Non-pigmented ciliary epithelial cell (primary cell): ENCODE measurements at places on chromosomes 3 and 15.
A peak's percentile ranks its signal among the peaks of the same experiment; 100 is the strongest.

- no peak for DNase-seq
Observed at GRCh38 chr15:94100863-94101262, 130.5 kb upstream of the MCTP2 start.

- DNase-seq, result no peak
Observed at GRCh38 chr3:197417911-197418618, 119.7 kb upstream of the DLG1 start.

- no peak for DNase-seq
Observed at GRCh38 chr15:73293773-73294172, 75.0 kb downstream of the HCN4 start.

DNA sequence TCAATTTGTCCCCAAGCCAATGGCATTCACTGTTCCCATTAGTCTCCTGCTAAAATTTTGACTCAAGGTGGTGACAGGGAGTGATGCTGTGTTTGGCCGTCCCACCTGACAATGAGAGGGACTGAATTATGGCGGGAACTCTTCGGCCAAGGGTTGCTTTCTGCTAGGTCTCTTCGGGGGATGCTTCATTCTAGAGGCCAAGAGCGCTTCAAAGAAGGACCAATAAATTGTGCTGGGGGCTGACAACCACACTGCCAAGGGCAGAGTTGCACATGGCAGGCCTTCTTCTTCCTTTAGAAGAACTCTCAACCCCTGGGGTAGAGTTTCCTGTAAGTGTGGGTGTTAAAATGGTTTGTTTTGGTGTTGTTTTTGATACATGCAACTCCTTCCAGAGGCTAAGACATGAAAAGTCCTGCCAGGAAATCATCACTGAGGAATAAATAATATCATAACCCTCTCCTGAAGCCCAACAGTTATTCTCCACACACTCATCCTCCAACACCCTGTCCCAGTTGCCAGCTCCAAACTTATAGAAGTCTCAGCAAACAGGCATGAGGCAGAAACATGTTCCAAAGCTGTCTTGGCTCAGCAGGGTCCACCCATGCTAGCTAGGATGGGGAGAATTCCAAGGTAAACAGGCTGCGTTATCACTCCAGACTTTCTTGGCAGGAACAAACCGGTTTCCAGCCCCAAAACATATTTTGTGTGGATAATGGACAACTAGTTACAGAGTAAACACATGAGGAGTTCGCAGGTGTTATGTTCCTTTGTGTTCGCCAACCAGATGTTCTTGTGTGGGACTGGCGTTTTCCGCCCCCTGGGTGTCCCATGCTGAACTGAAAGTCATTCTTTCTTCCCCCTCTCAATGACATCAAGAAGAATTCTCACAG lies 396.7 kb upstream of the RGMA start:
- no peak for DNase-seq

- no peak for DNase-seq
Observed at GRCh38 chr15:37574985-37575384, 359.5 kb upstream of the TMCO5A start.

GRCh38 chr15:72086920-72087648 lies 30.9 kb downstream of the MYO9A start:
- no peak for DNase-seq

DNA sequence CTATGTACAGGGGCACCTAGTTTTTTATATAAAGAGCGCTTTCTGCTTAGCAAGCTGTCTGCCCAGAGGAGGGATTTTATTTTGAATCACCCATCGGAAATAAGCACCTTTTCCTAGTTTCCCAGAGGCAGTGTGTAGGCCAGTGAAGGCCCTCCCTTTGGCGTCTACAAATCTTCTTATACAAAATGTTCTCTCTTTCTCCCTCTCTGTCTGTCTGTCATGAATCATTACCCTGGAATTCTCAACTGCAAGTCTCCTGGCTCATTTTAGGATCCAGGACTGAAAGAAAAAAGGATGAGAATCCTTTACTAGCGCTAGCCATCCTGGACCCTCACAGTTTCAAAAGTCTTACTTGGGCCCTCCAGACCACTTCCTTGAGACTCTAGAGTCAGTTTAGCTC lies 728.1 kb downstream of the OTOL1 start:
- no peak for DNase-seq

- DNase-seq, result no peak
Observed at GRCh38 chr3:122268257-122269024, 56.6 kb upstream of the CSTA start.

DNA sequence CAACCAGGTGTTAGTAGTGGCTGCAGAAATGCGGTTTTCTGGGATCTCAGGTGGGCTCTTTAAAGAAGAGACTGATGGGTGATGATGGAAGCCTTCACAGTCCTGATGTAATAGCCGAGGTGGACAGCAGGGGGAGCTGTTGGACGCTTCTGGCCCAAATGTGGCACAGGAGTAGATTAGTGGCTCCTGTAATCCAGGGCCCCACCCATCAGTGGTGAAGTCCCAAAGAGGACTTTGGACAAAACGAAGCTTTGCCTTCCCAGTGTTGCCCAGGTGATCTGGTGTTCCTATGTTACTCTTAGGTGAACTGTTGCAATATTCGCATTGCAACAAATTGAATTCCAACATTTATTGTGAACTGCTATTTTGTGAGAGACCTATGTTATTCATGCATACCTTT lies 31.8 kb upstream of the MYZAP start:
- DNase-seq, result no peak

DNA sequence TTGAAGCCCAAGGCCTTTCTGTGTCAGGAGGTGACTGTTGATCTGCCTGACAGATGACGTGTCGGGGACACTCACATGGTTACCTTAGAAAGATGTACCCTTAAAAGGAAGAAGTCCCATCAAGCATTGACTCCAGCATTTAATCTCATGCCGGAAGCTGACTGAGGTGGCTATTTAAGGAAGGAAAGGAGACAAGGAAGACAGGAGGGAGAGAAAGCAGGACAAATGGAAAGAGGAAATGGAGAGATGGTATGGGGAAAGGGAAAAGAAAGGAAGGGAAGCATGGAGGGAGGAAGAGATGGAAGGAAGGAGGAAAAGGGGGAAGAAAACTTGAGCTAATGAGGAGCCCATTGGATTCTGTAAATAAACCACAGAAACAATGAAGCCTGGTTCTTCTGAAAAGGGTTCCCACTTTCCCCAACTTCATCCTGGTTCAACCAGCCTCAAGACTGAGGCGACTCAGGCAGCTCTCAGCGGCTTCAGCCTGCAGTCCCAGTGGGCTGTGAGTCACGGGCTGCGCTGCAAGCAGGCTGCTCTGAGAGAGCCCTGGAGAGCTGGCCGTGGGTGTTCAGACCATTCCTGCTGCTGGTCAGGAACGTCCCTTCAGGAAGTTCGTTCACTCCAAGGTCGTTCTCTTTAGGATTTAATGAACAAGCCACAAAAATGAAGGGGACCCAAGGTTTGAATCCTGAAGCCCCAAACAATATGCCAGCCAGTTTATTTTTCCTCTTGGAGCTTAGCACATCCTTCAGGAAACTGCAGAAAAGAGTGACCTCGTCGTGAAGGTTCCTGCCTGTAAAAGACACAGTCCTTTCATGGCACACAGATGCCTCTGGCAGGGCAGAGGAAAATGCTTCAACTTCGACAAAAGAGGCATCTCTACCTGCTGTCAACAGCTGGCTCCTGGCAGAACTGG lies 69.6 kb upstream of the THBS1 start:
- peak; percentile 61 for DNase-seq

DNA sequence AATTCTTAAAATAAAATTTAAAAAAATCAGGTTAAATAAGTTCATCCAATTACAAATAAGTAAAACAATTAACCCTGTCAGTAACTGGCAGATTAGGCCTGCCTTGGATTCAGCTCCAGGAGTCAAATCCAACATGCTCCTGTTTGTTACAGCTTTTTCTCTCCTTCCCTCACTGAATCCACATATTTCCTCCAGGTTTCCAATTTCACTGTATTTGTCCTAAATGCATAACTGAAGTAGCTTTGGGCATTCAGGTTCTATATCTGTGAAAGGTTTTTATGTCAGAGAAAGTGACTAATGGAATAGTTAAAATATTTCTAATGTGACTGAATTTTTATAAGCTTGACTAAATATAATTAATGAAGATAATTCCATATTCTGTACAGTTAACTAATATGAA lies 79.7 kb downstream of the IFT80 start:
- DNase-seq, result no peak

DNA sequence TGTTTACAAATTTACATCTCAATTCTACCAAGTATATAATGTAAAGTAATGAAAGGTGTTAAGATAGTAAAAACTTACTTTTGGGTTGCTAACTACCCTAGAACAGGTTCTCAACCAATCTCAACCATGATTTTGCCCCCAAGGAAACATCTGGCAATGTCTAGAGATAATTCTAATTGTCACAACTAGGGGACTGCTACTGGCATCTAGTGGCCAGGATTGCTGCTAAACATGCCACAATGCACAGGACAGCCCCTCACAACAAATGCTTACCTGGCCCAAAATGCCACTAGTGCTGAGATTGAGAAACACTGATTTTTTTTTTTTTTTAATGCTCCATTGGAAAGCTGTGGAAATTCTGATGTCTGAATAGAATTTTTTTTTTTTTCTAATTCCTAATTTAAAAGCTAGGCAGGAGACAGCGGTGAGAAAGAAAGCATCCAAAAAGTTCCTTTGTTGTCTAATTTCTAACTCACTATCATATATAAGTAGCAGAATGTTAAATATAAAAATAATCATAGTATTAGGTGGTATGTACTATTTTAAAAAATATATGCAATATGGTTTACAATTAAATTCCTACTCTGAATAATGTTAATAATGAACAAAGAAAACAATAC lies 81.5 kb downstream of the TJP1 start:
- no peak for DNase-seq

GRCh38 chr3:145900056-145900829 lies 260.7 kb downstream of the PLOD2 start:
- DNase-seq, result no peak

DNA sequence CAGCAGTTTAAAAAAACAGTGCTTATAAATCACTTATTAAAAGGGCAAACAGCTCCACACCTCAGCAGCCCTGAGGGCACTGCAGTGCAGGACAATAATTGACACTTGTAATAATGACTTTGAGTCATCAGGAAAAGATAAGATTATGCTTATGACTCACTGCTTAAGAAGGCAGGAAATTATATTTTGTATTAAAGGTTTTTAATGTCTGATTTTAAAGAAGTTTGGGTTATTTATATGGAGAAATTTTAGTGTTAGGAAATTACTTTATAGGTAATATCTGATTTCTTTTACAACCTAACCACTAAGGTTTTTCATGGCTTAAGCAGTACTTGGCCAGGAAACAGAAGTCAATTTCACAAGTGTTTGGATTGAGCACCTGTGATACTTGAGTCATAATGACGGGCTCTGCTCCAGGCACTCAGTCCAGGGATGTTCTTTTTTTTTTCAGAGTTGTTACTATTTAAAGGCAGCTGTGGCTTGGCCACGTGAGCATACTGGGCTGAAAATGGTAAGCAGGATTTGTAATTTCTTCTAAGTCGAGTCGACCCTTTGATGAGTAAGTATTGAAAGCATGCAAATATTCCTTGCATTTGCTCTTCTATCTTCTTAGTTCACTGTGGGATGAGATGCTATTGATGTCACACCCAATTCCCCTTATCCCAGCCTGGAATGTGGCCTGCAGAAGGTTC lies 21.6 kb upstream of the SLC6A20 start:
- peak; percentile 92 for DNase-seq

DNA sequence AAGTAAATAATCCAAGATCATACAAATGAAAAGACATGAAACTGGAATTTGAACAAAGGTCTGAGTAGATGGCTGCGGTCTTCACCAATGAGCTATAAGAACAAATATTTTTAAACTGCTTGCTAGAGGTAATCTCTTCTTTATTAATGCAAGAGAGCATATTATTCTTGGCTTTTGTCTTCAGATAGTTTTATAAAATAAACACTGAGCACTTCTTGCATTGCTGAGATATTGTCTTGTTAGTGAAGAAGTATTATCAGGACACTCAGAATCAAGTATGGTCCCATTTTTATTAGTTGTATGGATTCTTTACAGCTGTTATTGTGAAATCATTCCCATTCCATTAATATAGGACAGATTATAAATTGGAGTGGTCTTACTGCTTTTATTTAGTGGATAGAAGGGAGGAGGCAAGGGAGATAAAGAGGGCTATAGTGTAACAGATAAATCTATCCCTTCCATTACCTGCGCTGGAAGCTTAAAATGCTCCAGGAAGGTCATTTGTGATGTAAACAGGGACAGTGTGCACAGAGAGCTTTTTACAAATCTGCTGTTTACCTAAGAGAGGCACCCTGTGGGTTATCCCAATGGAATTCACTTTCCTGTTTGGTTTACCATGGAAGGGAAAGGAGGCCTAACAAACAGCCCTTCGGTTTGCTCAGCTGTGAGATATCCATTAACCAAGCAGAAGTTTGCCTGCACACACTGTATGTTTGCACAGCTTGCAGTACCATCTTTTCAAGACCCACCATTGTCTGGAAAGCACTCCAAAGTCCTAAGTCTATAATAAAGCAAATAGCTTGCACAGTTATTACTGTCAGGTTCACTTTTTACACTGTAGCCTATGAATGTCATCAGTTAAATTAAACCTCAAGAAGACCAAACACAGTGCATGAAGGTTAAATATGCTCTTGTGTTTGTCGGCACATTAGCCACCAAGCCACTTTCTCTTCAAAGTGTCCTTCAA lies 347.7 kb upstream of the TGFBR2 start:
- no peak for DNase-seq

GRCh38 chr15:90812171-90812957 lies 56.0 kb upstream of the FURIN start:
- DNase-seq, result no peak

GRCh38 chr3:38834110-38834509 lies 18.1 kb upstream of the SCN10A start:
- peak; percentile 43 for DNase-seq

- no peak for DNase-seq
Observed at GRCh38 chr3:38137615-38138348, 679 bp upstream of the MYD88 start.

DNA sequence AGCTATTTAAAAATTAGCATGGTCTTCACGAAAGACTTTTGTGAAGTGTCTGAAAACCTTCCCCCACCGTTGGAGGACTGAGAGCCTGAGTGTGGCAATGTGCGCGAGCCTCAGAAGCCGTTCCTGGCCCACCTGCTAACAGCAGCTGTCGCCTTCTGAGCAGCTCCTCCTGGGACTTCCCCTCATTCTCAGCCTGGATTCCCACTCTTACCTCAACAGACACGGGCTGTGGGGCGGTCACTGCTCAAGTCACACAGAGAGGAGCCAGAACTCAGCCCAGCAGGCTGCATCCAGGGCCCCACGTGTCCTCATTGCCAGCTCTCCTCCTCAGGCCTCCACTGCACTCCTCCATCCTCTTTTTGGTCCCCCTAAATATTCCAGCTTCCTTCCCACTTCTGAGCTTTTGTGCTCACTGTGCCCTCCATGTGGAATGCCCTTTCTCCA lies 7.8 kb downstream of the DNASE1L3 start:
- no peak for DNase-seq

GRCh38 chr15:51533672-51534398 lies 88.7 kb downstream of the DMXL2 start:
- DNase-seq, result no peak

DNA sequence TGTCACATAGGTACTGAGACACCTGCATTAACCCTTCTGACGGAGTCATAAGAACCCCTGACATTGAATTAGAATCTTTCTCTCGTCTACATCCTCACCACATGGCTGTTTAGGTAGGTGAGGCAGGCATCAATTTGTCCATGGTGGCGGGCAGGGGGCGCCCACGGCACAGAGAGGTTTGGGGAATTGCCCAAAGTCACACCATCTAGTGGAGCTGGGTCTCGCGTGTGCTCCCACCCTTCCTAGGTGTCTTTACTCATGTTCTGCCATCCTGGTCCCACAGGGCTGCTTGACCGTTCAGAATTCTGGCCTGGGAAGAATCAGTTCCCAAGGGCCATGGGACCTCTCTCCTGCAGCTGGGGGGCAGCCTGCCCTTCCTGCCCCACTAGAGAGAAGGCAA lies 14.7 kb upstream of the DLL4 start:
- DNase-seq, result no peak
